Frontal cortex (tissue), 4 donors: ENCODE measurements at places on chromosomes 2 and 18. TPM values are rescaled to one million over a fixed set of nuclear protein-coding genes. Genes with fewer than 3 reads are reported as not detected.

GRCh38 chr2:162749994-162750393 is 88.6 kb downstream of the KCNH7 start:
- DNase-seq, result no peak

- DNase-seq, result no peak
Observed at GRCh38 chr2:186486651-186487647, 889 bp downstream of the ZC3H15 start.

- DNase-seq, result peak; percentile 19
Observed at GRCh38 chr2:118856978-118857676, 9.7 kb upstream of the EN1 start.

The RBM45 gene
- total RNA-seq, result 26.1 TPM

The CNTNAP5 gene
- total RNA-seq, result 30.6 TPM
